Fibroblast of gingiva (primary cell): ENCODE measurements at places on chromosomes 6 and 20.

- DNase-seq = no peak
Measured at GRCh38 chr6:145643760-145644159, 91.6 kb downstream of the EPM2A start.

DNA sequence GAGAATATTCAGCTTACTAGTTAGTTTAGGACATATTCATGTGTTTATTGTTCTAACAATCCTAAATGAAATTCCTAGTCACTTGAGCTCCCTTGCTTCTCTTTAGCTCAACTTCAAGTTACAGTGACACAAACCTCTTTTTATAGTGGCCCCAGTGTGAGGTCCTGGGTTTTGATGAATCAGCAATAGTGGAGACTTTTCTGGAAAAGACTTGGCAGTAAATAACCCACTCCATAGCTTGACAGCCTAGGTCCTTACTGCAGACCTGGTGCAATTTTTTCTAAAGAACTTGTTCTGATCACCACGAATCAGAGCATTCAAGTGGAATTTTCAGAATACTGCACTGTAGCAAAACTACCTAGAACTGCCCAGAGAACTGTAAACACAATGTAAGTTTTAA is 6.9 kb upstream of the RIPPLY2 start:
- no peak for DNase-seq

GRCh38 chr6:4768815-4769214 is 7.4 kb upstream of the CDYL start:
- DNase-seq = no peak

- no peak for DNase-seq
Measured at GRCh38 chr6:5120011-5120410, 34.9 kb downstream of the PPP1R3G start.

DNA sequence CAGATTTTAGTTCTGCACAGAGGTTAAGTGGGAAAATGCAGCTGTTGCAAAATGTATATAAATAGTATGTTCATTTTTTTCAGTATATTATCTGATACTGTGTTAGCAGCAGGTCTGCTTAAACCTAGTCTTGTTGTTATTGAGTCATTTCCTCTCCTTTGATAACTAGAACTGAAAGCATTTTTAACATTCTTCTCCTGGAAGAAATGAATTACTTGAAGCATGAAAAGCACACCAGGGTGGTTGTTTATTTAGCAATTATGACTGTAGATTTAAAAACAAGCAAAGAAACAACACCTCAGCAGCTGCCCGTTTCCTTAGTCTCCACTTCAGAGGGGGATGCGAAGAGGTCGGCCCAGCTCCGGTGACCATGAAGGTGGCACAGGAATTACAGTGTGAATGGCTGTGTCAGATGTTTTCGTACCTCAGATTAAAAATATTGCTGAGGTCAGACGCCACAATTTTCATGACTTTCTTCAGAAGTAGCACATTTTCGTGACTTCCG is 53.5 kb downstream of the GOPC start:
- no peak for DNase-seq

DNA sequence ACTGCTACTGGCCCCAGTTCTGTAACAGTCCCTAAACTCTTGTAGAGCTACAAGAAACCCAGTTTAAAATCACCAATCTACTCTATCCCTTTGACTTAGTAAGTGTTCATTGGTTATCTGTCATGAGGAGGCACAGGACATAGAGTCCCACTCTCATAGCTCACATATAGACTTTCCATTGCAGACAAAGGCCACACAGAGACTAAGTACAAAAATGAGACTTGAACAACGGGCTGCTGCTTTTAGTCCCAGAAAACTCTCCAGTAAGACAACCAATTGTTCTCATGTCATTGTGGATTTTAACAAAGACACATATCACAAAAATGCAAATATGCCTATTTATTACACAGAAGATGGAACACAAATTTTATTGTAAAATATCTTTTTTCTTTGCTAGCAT is 197.4 kb downstream of the PTPRK start:
- no peak for DNase-seq

GRCh38 chr20:47557791-47558190 is 56.1 kb downstream of the NCOA3 start:
- no peak for DNase-seq

- DNase-seq = no peak
Measured at GRCh38 chr6:167103041-167103891, 19.6 kb upstream of the CCR6 start.

DNA sequence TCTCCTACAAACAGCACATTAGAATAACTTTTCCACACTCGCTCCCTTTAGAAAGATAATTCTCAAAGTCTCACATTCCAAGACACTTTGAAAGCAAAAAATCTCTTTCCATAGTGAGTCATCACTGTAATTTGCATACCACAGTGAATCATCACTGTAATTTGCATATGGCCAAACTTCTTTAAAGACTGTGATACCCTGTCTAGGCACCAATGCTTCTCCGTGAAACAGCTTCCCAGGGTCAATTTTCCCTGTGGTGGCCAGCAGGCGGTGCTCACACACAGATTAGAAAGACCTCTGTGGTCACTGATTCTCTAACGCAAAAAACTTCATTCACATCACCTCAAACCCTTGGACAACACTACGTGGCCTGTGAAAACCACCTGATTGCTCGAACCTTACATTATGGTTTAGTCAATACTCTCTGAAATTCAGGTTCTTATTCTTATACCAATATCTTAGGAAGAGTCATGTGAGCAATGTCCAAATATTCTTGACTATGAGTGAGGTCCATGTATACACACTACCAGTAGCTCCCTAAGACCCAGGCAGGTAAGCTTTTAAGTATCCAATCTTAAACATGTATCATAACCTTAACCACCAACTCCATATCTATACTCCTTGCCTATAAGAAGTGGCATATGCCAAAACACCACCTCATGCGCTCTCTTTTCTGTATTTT is 78.5 kb upstream of the PHACTR1 start:
- DNase-seq = peak; percentile 34

GRCh38 chr20:64116541-64117431 is 9.4 kb upstream of the NPBWR2 start:
- no peak for DNase-seq

GRCh38 chr6:34494973-34495372 is 29.1 kb downstream of the PACSIN1 start:
- DNase-seq = no peak

DNA sequence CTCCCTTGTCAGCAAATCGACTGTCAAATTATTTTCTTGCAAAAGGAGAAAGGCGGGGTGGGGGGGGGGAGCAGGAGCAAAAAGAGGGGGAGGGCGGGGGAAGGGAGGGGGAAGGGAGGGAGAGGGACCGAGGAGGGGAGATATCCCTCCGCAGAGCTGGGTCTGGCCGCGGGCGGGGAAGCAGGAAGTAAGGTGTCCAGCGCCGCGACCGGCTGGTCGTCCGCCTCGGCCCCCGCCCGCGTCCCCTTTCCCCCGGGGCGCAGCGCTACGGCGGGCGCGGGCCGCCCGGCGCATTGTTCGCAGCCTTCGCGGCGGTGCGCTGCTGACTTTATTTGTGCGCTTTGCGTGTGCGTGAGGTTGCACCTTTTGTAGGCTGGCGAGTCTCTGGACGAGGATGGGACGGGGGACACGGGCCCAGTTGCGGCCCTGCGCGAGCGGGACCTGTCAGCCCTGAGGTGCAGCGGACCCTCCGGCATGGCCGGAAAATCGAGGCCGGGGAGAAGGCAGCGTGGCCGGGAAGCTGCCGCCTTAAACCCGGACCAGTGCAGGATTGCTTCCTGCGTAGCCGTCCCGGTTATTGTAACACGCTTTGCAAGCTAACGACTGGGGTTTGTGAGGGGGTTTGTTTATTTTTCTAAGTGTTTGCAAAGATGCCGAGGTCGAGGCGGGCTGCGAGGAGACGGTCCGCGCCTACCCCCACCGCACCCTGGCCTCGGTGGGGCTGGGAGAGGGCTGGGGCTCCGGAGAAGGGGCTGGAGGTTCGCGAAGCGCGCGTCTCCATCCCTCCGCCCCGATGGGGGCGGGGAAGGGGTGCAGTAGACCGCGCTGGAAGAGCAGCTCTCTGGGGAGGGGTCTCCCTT is 675 bp upstream of the TRERF1 start:
- peak; percentile 88 for DNase-seq

GRCh38 chr6:170135461-170135820 is 155.4 kb downstream of the DLL1 start:
- DNase-seq = no peak

- no peak for DNase-seq
Measured at GRCh38 chr20:62818592-62819493, 2.0 kb downstream of the COL9A3 start.

GRCh38 chr6:47862731-47863130 is 80.9 kb downstream of the OPN5 start:
- no peak for DNase-seq

GRCh38 chr6:29975561-29975907 is 33.2 kb downstream of the HLA-A start:
- no peak for DNase-seq

GRCh38 chr6:97189767-97190166 is 93.2 kb downstream of the MMS22L start:
- peak; percentile 26 for DNase-seq

GRCh38 chr6:153624528-153624927 is 414.5 kb upstream of the OPRM1 start:
- no peak for DNase-seq

DNA sequence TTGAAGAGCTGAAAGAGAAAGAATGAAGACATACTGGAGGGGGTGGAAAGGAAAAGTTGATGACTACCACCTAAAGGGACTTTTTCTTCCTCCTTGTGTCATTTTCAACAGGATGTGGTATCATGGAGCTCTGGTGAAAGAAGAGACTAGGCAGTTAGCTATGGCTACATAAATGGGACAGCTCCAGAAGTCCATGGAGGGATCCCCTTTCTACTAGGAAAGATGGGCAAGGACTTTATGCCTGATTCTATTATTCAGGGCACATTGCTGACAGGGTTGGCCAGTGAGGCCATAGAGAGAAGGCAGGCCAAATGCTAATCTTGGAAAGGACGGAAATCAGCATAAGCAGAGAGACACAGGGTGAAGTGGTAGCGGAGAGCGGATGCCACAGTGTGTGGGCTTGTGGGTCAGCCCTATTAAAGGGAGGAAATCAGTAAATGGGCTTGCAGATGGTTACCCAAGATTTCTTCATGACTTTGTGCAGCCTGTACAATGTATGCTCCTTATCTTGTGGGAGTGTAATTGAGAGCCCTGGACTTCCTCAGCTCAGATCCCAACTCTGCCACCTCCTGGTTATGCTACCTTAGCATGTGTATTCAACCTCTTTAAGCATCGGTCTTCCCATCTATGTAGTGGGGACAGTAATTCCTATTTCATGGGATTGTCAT is 77.4 kb upstream of the TMEM170B start:
- no peak for DNase-seq

- peak; percentile 15 for DNase-seq
Measured at GRCh38 chr6:169589293-169589692, 112.5 kb downstream of the WDR27 start.

GRCh38 chr6:158213925-158214674 is 46.0 kb downstream of the GTF2H5 start:
- peak; percentile 70 for DNase-seq

- DNase-seq = no peak
Measured at GRCh38 chr6:21752054-21752811, 158.7 kb downstream of the SOX4 start.

DNA sequence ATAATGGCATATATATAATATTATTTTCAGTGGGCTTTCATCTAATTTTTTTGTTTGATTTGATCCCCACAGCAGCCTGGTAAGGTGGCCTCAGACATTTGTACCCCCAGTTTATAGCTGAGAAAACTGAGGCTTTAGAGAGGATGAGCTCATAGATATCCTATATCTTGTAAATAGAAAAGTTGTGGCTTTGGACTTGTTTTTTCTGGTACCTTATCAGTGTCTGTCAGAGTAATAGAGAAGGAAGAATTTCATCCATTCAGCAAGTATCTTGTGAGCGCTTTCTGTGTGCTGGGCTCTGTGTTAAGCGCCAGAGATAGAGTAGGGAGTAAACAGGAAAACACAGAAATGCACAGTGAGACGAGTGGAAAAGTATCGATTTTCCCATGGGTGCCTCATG is 27.9 kb downstream of the TAF11 start:
- DNase-seq = no peak

- DNase-seq = peak; percentile 75
Measured at GRCh38 chr6:41767112-41767833, 12.4 kb downstream of the FRS3 start.

DNA sequence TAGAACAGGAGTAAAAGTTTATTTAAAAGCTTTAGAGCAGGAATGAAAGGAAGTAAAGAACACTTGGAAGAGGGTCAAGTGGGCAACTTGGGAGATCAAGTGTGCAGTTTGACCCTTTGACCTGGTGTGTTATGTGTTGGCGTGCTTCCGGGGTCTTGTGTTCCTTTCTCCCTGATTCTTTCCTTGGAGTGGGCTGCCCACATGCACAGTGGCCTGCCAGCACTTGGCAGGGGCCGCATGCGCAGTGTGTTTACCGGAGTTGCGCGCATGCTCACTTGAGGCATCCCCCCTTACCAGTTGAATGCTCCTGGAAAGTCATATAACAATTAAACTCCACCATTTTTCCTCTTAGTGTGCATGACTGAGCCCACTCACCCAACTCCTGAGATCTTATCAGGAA is 160.3 kb downstream of the ADAT2 start:
- DNase-seq = no peak

GRCh38 chr20:5150226-5151076 is 23.6 kb downstream of the CDS2 start:
- peak; percentile 34 for DNase-seq

DNA sequence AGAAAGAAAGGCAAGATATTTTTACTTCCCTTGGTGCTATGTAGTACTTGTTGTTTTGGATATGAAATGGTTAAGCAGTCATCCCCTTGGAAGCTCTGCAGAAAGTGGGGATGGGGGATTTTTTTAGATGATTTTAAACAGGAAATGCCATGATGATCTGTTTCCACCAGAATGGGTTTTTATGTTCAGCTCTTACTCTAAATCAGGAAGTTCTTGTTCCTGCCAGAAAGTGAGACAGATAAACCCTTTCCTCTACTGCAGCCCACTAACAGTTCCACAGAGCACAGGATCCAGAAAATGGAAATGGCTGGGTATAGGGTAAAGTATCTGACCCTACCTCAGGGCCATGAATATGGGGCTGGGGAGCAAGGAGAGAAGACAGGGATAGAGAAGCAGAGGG is 32.1 kb upstream of the PPP1R3G start:
- no peak for DNase-seq
